ENCODE measurements at places on chromosomes 16 and 17.

- no peak for DNase-seq
These were observed 76.0 kb downstream of the BANP start for GRCh38 chr16:88026964-88027938.

- DNase-seq: no peak
These were observed 50.0 kb downstream of the BEAN1 start for GRCh38 chr16:66477028-66477515.

DNA sequence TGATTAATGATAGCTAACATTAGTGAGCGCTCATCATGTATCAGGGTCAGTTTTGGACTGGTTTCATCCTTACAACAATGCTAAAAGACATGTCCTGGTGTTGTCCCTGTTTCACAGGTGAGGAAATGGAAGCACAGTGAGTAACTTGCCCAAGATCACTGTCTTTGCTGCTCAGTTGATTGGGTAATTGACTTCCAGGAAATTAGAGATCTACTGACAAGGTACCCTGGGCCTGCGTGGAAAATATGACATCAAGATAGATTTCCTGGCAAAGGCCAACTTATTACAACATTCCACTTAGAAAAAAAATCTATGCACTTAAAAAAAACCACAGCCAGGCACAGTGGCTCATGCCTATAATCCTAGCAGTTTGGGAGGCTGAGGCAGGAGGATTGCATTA lies 96.3 kb downstream of the CYLD start:
- no peak for DNase-seq

DNA sequence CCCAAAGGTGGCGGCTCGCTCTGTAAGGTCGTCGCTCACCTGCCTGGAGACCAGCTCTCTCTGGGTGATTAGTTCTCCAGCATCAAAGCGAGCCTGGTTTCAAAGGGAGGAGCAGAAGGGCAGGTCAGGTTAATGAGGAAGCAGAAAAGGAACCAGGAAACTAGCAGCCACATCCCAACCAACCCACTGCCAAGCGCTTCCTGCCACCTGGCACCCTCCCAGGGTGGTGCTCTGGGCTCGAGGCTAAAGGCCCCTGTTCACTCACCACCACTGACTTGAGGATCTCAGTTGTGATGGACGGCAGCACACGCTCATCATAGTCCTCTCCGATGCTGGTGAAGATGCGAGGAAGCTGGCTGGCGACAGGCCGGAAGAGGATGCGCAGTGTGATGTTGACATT lies 5.6 kb downstream of the PHB1 start:
- no peak for DNase-seq

- no peak for DNase-seq
These were observed 19.9 kb upstream of the MRTFB start for GRCh38 chr16:14051103-14051729.

DNA sequence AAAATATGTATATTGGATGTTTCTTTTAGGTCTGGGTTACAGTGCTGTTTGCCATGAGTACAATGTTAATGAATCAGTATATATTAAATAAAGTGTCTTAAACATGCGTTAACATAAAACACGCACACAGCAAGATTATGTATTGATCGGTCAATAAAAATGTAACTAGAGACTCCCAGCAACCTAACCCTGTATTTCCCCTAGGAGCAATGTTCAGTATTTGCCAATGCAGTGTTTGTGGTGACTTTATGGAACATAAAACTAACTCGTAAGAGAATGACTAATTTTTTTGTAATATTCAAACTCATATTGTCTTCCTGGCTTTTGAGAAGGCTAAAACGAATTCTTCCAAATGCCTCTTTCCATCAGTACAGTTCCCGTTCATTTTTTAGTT lies 22.5 kb downstream of the PRKAR1A start:
- no peak for DNase-seq

DNA sequence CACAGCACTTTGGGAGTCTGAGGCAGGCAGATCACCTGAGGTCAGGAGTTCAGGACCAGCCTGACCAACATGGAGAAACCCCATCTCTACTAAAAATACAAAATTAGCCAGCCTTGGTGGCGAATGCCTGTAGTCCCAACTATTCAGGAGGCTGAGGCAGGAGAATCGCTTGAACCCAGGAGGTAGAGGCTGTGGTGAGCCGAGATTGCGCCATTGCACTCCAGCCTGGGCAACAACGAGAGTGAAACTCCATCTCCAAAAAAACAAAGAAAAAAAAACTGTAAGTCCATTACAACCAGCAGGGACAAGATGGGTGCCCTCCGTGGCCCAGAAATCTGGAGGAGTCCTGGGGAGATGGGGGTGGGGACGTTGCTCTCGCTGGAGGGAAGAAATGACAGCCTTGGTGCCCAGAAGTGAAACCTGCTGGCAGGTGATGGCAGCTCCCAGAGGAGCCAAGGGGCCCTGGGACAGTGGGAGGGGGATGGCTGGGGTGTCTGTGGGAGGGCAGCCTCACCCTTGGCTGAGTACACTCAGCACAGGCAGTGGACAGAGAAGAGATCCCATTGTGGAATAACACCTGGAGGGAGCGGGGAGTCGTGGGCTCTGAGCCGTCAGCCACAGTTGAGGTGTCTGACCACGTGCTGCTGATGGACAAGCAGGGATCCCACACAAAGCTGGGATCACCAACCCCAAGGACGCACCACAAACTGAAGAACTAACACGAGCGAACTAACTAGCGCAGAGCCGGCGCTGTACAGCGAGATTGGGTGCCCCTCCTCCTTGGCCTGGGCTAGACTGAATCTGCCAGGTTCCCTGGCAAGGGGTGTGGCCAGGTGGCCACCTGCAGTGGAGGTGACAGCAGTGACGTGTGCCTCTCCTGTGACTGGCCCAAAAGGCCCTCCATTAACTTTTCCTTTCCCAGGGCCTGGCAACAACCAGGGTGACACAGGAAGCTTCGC lies 46.9 kb upstream of the BAHCC1 start:
- DNase-seq: no peak

DNA sequence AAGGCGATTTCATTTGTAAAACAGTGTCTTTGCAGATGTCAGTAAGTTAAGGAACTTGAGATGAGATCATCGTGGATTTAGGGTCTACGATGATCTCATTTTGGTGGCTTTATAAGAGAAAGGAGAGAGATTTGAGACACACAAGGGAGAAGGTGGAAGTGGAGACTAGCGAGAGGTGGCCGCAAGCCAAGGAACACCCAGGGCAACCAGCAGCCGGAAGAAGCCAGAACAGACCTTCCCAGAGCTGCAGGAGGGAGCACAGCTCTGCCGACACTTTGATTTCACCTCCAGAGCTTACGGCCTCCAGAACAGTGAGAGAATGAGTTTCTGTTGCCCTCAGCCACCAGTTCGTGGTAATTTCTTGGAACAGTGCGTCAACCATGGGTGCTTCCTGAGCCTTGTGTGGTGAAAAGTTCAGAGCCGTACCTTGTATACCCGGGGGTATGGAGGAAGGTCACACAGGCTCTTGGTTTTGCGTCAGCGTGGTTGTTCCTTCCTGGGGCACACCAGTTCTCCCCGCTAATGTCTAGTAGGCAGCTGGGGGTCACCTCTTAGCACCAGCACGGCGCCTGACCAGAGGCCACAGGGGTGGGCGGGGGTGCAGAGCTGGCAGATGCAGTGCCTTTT lies 12.9 kb upstream of the SEC14L1 start:
- DNase-seq: no peak

DNA sequence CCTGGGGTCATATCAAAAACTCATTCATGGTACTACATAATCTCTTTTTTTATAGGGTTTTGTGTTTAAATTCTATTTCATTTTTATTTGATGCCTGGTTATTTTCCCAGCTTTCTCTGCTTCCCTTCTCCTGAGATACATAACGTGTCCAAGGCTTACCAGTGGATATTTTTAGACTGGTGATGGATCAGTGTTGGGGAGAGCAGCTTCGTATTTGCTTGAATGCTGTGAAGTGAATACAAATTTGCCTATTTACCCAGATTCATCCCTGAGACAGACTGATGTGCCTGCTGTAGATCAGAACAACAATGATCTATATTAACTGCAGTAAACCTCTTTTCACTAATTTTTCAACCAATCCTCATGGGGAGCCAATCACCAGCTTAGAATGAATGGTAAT lies 43.2 kb upstream of the FOXJ1 start:
- no peak for DNase-seq

- no peak for DNase-seq
These were observed 6.8 kb upstream of the FOXN1 start for GRCh38 chr17:28499364-28499664.

DNA sequence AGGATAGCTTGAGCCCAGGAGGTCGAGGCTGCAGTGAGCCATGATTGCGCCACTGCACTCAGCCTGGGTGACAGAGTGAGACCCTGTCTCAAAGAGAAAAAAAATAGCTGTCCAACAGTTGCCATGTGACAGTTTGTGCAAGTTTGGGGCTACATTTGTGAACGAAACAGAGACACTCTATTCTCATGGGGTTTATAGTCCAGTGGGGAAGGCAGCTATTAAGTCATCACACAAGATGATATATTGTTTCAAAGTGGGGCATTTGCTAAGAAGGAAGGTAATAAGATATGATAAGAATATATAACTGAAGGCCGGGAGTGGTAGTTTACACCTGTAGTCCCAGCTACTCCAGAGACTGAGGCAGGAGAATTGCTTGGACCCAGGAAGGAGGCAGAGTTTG lies 73.3 kb downstream of the RBBP6 start:
- no peak for DNase-seq

DNA sequence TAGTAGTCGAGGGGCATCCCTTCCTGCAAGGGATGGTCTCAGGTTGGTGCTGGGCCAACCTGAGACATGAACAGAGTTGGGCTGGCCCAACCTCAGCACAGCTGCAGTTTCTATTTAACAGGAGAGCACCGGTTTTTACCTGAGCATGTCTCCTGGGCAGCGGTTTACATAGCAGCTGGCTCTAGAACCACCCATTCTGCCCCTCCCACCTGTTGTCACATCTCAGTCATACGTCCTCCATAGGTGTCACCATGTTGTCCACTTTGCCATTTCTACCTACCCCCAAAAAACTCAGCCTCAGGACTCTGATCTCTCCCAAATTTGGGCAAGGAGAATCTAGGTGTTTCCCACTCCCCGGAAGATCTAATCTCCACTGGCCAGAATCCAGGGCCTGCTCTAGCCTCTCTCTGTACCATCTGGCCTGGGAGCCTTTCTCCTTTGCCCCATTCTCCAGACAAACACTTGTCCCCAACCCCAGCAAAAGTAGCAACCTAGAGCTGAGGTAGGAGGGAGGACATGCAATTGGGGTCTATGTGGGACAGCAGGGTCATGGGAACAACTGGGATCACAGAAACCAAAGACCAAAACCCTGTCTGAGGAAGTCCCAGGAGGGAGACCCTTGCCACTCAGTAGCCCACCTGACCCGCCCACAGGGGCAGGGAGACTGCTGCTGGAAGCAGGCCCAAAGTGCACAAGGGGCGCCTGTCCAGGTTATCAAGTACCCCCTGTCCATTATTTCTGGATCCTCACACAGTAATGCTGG lies 19.1 kb downstream of the ETV4 start:
- DNase-seq: no peak

- DNase-seq: no peak
These were observed 15.4 kb upstream of the NUBP1 start for GRCh38 chr16:10728003-10728887.

DNA sequence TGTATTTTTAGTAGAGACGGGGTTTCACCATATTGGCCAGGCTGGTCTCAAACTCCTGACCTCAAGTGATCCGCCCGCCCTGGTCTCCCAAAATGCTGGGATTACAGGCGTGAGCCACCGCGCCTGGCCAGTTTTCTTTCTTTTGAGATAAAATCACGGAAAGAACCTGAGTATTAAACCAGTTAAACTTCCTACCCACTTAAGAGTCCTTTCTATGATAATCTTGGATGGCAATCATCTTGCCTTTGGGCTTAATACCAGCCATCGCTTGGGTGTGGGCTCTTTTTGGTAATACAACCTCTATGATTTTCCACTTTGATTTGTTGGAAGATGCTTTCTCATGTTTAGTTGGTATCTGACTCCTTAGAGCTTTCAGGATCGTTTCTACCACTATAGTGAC lies 24.0 kb downstream of the PITPNC1 start:
- no peak for DNase-seq

GRCh38 chr16:62644030-62644812 lies 608.0 kb upstream of the CDH8 start:
- DNase-seq: no peak

DNA sequence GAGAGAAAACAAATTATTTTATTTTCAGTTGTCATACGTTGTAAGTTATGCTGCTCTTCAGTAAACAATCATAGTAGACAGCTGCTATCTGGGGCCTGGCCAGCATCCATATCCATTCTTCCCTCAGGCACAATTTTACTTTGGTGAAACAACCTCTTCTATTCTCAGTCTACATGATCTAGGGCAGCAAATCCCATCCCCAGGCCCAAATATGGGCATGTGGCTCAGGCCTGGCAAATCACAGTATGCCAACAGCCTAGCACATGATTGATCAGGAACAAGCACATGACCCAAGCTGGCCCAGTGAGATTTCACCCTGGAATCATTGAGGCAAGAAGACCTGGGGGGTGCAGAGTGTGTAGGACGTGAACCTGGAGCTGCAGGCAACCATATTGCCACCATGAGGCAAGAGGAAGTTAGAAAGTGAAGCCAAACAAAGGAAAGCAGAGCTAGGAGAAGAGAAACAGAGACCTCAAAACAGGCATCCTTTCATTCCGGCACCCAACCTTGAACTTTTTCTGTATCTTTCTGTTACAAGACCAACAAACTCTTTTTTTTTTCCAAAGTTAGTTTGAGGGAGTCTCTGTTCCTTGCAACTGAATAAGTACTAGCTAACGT lies 10.3 kb upstream of the ABCC12 start:
- DNase-seq: no peak

DNA sequence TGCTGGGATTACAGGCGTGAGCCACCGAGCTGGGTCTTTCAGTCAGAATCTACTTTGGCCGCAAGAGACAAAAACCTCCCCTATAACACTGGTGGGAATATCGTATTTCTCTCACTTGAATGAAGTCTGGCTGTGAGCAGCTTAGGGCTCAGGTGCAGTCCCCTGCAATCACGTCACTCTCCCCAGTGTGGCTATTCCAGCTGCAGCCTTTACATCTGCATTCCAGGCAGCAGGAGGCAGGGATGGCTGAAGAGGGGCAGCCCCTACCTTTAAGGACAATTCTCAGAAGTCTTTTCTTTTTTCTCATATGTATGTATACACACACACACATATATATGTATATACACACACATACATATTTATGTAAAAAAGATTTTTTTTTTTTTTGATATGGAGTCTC lies 3.0 kb downstream of the DEF8 start:
- DNase-seq: no peak

- DNase-seq: peak; percentile 62
These were observed 1.0 kb downstream of the NHERF1 start for GRCh38 chr17:74749279-74750038.

DNA sequence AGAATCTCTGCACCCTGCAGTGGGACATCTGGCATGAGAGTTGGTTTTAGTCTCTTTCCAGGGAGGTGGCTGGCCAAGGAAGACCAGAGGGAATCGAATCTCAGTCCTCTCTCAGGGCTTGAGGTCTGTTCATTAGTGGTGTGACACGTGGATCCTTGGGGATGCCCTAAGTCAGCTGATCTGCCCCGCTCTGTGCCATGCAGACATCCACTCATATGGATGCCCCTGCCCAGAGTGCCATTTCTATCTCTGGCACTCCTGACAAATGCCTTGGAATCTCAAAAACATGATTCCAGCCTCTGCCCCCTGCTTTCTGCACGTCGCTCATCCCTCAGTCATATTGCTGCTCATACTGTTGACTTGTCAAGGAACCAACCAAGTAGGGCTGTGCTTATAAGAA lies 38.8 kb downstream of the WSCD1 start:
- no peak for DNase-seq

Measured in neural progenitor cell (in vitro differentiated cells).